Iris pigment epithelial cell (primary cell): ENCODE measurements at places on chromosomes 11 and 22.

GRCh38 chr11:72838691-72839305, 24.6 kb downstream of the ATG16L2 start:
- peak; percentile 78 for DNase-seq

DNA sequence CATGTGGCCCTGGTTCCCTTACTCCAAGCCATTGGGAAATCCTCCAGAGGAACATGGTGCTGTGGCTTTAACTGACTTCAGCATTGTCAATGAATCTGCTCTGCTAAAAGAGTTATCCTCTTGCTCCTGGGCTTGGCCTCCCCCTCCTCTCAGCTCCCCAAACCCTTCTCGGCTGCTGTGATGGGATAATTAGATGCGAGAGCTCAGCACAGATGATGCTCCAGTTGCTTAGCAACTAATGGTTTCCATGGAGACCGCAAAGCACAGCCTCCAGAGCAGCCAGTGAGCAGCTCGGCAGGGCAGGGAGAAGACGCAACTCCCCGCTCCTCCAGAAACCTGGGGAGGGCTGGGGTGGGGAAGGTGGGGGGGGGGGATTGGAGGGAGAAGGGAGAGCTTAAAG, 2.8 kb upstream of the UPK2 start:
- peak; percentile 40 for DNase-seq

DNA sequence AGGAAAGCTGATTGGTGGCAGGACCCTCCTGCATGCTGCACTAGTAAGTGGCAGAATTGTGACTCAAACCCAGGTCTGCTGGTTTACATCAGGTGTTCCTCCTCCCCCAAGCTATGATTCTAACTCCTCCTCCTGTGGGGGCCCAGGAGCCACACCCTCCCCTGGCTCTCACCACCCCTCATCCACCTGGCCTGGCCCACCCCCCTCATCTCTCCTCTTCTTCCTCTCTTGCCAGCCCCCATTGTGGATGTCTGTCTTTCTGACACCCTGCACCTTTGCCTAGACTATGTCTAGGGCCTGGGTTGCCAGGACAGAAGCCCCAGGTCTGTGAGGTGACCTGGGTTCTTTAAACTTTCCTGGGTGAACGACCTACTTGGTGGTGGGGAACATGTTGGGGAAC, 59.9 kb downstream of the GRIK4 start:
- DNase-seq = no peak

- DNase-seq = peak; percentile 61
Observed at GRCh38 chr11:110939471-110939870, 227.2 kb upstream of the ARHGAP20 start.

- DNase-seq = peak; percentile 56
Observed at GRCh38 chr11:83691451-83691950, 405.3 kb upstream of the CCDC90B start.

GRCh38 chr11:2451916-2452315, 7.1 kb downstream of the KCNQ1 start:
- no peak for DNase-seq

- DNase-seq = no peak
Observed at GRCh38 chr11:19852288-19852687, 139.7 kb downstream of the NAV2 start.

DNA sequence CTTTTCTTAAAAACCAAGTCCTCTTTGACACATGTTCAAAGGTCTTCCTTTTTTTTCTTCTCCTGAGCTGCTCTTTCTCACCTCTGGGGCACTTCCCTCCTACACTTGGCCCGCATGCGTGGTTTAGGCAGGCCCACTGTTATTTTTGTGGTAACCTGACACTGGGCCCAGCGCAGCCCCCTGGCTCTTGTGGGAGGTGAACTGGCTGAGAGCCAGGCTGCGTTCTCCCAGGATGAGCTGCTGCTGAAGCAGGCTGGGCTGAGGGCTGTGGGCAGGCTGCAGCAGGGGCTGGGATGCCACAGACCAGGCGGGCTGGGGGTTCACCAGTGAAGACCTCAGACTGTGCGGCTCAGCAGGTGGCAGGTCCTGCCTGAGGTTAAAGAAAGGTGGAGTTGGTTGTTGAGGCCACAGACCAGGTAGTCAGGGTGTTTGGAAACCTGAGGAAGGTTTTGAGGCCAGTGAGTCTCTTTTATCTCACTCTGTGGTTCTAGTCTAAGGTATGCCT, 72.4 kb downstream of the TEAD1 start:
- peak; percentile 94 for DNase-seq

DNA sequence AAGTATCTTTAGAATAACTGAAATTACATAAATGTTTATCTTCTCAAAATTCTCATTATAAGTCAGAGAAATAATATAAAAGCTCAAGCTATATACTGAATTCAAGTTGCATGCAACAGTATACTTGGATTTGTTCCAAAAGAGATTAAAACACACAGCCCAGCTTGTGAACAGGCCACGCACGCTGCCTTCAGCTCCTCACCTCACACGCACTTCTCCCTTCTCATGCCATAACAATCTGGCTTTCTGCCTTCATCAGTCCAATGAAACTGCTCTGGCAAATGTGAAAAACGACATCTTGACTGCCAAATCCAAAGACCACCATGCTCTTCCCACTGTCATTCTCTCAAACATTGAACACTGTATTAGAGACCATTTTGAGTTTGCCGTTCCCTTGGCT, 22.1 kb downstream of the ATP6V1E1 start:
- DNase-seq = peak; percentile 26

GRCh38 chr11:46369458-46370152, 11.9 kb upstream of the MDK start:
- peak; percentile 78 for DNase-seq

DNA sequence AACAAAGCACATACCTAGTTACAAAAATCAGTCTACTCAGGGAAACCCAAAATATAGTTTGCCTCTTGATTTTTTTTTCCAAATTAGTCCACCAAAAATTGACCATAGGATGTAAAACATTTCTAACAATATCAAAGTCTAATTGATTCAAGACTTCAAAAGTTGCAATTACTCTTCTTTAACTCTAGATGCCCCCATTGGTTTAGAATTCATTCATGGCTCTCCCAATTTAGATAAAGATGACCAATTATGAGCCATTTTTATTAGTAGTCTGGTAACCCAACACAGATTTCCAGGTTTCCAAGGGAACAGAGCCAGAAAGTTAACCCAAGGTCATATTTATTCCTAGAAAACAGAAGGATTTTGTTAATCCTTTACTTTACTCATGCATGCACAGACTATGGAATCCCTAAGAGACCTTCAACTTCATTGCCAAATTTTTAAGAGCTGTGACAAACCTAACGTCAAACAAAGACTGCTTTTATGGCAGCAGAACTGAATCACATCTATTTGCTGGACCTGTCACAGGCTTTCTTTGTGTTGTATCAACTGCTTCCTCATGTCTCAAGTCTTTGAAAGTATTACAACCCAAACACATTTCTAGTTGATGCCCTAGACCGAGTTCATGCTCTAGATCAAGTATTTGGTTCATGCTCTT, 55.3 kb downstream of the C22orf42 start:
- peak; percentile 20 for DNase-seq

- DNase-seq = no peak
Observed at GRCh38 chr11:58003036-58003435, 20.6 kb upstream of the OR9Q1 start.

DNA sequence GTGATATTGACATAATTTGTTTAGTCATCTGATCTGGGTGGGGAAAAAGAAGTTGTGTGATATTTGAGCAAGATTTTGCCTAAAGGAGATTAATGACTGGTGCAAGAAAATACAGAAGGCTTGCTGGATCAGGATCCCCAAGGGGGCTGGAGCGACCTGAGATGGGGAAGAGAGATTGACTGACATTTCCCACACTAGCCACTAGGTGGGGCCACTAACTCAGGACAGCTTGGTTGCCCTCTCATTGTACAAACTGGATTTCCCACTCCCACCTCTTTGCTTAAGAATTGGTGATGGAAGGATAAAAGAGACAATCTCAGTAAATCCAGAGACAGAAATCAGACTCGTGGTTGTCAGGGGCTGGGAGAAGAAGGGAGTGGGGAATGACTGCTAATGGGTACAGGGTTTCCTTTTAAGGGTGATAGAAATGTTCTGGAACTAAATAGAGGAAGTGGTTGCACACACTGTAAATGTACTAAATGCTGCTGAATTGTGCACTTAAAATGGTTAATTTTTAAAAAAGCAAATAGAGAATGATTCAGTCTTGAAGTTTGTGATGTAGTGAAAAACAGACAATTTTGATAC, 50.7 kb downstream of the CTTN start:
- DNase-seq = no peak

GRCh38 chr11:30984827-30985226, 384.7 kb downstream of the DCDC1 start:
- peak; percentile 28 for DNase-seq

- DNase-seq = no peak
Observed at GRCh38 chr11:76750746-76751145, 32.4 kb upstream of the TSKU start.

- no peak for DNase-seq
Observed at GRCh38 chr11:283405-284104, 5.3 kb downstream of the NLRP6 start.

DNA sequence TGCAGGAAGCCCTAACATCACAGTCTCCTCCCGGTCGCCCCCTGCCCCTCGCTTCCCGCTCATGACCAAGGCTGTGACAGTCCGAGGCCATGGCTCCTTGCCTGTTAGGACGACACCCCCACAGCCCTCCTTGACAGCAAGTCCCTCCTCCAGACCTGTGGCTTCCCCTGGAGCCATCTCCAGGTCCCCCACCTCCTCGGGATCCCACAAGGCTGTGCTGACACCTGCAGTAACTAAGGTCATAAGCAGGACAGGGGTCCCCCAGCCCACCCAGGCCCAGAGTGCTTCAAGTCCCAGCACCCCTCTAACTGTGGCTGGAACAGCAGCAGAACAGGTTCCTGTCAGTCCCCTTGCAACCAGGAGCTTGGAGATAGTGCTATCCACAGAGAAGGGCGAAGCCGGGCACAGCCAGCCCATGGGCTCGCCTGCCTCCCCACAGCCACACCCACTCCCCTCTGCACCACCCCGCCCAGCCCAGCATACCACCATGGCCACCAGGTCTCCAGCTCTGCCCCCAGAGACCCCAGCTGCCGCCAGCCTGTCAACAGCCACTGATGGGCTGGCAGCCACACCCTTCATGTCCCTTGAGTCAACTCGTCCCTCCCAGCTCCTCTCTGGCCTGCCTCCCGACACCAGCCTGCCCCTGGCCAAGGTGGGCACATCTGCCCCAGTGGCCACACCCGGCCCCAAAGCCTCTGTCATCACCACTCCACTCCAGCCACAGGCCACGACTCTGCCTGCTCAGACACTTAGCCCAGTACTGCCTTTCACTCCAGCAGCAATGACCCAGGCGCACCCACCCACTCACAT, 63.2 kb downstream of the OTOG start:
- no peak for DNase-seq

GRCh38 chr11:94897330-94897768, 76.0 kb downstream of the CWC15 start:
- DNase-seq = peak; percentile 53

DNA sequence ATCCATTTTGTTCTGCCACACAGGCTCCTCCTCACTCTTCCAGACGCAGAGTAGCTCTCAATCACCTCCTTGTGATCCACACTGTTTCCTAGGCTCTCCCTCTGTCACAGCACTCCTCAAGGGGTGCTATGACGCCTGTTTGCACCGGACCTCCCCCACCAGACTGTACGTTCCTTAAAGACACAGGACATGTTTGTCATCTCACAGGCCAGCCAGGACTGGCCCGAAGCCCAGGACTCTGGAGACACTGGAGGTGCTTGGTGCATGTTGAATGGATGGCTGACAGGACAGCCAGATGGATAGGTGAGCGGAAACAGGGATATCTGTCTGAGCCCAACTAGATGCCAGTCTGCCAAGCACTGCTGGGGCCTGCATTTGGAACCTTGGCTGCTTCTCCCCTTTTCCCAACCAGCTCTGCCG, 13.6 kb downstream of the PLA2G6 start:
- no peak for DNase-seq

GRCh38 chr22:38437416-38437815, 17.6 kb downstream of the KCNJ4 start:
- DNase-seq = peak; percentile 28

DNA sequence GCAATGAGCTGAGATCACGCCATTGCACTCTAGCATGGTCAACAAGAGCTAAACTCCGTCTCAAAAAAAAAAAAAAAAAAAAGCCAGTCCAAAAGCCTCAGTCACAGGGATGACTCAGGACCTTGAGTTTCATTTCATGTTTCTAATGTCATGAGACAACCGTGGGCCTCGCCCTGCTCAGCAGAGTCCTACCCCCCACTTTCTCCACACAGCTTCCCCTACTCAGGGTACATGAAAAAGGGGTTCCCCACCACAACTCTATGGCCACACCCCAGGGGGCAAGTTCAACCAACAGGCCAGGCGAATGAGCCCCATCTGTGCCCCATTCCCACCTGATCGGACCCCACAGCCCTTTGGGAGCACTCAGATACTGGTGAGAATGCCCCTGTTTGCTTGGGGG, 24.3 kb upstream of the ADA2 start:
- DNase-seq = peak; percentile 26

DNA sequence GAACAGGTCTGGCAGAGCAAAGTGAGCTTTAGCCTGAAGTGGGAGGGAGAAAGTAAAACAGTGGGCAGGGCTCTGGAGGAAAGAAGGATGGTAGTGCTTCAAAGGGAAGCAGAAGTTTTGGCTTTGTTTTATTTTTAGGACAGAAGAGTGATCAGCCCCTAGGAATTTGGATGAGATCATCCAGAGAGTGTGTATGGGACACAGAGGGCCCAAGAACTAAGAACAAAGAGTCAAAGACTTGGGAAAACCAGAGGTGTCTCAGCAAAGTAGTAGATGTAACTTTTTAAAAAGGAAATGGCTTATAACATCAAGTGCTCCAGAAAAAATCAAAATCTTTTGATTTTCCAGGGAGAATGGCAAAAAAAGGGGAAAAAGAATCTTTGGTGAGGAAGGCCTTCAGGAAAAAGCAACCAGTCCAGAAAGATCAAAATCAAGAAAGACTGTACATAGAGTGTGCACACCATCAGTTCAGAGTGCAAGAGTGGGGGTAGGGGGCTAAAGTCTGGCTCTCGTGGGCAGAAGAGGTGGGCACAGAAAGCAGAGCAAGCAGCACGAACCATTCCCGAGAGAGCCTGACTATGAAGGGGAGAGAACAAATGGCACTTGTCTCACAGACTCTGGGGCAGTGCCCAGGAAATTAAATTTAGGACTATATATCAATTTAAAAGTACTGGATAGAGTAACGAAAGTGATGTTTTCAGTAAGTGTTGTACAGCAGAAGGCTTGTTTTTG, 30.0 kb downstream of the MAPK1 start:
- peak; percentile 78 for DNase-seq

- no peak for DNase-seq
Observed at GRCh38 chr11:69642549-69642912, 1.6 kb downstream of the CCND1 start.

- DNase-seq = no peak
Observed at GRCh38 chr11:46738887-46739286, 19.9 kb downstream of the F2 start.

DNA sequence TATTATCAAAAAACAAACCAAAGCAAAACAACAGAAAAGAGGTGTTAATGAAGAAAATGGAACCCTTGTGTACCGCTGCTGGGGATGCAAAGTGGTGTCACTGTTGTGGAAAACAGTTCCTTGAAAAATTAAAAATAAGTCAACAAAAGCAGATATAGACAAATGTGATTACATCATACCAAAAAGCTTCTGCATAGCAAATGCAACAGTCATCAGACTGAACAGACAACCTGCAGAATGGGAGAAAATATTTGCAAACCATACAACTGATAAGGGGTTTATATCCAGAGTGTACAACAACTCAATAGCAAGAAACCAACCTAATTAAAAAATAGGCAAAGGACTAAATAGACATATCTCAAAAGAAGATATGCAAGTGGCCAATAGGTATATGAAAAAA, 22.9 kb upstream of the CARS1 start:
- peak; percentile 54 for DNase-seq
